ENCODE measurements at places on chromosomes 7 and 10.

DNA sequence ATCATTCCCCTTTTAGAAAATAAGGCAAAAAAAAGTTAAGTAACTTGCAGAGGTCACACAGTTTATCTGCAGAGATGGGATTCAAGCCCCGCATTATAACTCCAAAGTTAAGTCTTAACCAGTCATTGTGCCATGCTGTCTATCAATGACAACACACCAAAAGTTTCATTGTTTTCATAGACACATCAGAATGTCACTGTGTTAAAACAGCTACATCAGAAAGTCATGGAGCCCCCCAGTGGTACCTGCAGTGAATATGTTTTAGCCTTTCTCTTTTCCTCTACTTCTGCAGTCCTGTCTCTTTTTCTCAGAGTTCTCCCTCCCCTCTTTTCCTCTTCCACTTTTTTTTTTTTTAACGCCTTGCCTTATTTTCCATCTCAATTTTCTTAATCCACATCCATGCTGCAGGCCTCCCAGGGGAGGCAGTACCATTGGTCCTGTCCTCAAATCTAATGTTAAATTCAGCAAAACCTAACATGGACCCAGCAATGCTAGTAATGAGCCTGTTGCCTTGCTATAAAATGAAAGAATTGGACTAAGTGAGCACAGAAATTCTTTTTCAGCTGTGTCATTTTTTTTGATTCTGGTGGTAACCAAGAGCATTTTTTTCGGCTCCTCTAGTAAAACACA, 3.8 kb upstream of the NRCAM start:
- peak; percentile 62 for DNase-seq

DNA sequence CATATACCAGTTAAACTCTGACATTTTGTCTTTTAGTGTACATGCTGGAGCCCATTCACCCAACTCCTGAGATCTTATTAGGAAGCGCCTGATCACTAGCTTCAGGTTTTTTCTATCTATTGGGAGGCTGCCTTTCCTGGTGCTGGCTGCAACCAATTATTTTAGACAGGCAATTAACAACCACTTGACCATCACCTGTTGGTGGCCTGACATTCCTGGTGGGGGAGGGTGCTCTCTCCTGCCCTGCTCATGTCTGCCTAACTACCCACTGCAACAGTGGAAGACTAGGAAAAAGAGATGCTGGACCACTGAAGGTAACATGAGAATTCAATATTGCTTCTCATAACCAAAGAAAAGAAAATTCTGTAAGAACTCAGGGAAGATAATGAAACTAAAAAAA, 190.3 kb upstream of the GRM3 start:
- DNase-seq, result no peak

GRCh38 chr10:73785721-73786511, 510 bp downstream of the ZSWIM8 start:
- DNase-seq, result no peak

DNA sequence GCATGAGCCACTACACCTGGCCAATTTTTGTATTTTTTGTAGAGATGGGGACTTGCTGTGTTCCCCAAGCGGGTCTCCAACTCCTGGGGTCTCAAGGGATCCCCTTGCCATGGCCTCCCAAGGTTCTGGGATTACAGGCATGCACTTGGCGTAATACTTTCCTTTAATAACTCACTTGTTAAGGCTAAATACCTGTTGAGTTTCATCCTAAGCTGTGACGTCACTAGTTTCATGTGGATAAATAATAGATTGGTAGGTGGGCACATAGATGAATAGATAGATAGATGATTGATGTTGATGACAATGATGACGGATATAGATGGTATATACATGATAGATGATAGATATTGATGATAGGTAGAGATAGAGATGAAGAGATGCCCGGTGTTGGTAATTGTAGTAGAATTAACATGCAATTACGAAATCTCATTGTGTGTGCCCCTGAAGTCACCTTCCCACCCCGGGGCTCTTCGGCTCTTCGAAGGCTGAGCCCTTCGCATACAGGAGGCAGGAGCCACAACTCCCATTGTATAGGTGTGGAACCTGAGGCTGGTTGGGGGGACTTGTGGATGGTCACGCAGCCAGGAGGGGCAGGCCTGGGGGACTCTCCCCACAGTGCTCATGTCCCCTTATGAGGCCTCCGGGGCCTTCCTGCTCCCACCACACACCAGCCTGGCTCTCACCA, 2.6 kb downstream of the GRIFIN start:
- DNase-seq, result no peak

GRCh38 chr7:14065286-14065685, 75.8 kb upstream of the ETV1 start:
- DNase-seq, result no peak

- DNase-seq, result no peak
Measured at GRCh38 chr7:155800741-155801267, 11.5 kb downstream of the SHH start.

GRCh38 chr7:111092406-111093236, 1.7 kb downstream of the LRRN3 start:
- no peak for DNase-seq

GRCh38 chr7:135274495-135275268, 41.0 kb downstream of the STRA8 start:
- DNase-seq, result peak; percentile 77

Data from Ammon's horn (tissue), 1 donor.